ENCODE measurements at places on chromosomes 12 and 14. TPM values are rescaled to one million over a fixed set of nuclear protein-coding genes. Genes with fewer than 3 reads are reported as not detected.

Gene ACSM4
- total RNA-seq: not detected

Gene GPR135
- total RNA-seq: 0.53 TPM

Gene TMCC3
- 0.21 TPM for total RNA-seq

Gene PZP
- total RNA-seq: not detected
